NCI-H524 treated with DMSO at 0.1 percent for 48 hours (cell line): ENCODE measurements at places on chromosomes 1 and 21.

- DNase-seq: peak; percentile 52
Observed at GRCh38 chr1:150066838-150067183, 765 bp upstream of the VPS45 start.

DNA sequence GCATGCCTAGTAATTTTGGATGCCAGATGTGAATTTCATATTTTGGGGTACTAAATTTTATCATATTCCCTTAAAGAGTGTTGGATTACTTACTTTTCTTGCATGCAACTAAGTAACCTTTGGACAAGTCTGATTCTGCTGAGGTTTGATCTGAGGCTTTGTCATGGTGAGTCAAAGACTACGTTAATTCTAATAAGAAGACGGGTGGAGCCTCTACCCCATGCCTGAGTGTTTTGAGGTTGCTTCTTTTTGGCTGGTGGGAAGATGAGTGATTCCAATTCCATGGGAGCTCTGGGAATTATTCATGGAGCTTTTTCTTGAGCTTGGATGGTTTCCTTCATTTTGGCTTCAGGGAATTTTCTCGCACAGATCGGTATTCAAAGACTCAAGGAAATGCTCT, 11.6 kb upstream of the PCP4 start:
- no peak for DNase-seq

GRCh38 chr1:27884006-27884954, 11.9 kb downstream of the THEMIS2 start:
- peak; percentile 10 for DNase-seq

DNA sequence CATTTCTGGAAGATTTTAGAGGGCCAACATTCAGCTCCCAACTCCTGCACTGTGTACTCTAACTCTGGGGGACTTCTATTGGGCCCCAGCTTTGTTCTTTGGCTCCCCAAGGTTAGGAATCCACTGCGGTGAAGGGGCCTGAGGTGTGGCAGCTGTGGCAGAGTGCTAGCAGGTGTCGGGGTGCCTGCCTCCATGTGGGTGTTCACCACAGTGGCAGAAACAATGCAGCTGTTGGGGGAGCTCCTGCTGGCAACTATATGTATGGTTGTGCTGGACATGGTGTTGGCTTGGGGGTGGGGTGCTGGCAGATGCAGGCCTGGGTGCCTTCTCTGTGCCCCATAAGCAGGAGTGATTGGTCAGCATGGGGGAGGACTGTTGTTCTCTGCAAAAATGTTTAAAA, 95.5 kb downstream of the ST6GALNAC3 start:
- no peak for DNase-seq

DNA sequence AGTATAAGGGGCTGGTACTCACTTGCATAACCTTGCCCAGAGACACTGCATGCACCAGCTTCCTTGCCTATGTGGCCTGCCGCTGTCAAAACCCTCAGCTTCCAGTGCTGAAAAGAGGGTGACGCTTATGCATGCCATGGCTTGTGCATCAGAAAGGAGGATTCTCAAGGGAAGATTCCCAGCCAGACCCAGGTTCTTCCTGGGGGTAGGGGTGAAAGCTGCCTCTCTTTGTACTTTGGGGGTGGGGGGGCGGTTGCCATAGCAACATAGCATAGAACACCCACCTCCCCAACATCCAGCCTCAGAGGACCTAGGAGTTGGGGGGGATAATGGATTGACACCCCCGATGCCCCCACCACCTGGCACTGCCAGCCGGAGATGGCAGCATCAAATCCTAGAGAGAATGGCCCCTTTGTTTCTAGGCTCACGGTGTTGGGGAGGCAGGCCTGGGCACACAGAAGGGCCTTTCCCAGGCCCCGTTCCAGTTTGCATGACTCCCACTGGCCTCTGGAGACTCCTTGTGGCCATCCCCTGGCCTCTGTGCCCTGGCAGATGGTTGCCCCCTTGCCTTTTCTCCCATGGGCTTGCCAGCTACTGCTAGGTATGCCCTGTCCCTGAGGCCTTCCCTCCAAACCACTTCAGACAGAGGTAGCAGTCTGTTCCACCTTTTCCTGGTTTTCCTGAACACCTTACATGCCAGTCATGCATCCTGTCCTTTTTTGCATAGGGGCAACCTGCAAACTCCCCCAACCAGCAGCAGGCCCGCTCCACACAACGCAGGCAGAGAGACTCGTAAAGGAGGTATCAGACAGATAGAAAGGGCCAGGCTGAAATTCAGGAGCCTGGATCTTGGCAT, 44.6 kb downstream of the RHBG start:
- DNase-seq: no peak

DNA sequence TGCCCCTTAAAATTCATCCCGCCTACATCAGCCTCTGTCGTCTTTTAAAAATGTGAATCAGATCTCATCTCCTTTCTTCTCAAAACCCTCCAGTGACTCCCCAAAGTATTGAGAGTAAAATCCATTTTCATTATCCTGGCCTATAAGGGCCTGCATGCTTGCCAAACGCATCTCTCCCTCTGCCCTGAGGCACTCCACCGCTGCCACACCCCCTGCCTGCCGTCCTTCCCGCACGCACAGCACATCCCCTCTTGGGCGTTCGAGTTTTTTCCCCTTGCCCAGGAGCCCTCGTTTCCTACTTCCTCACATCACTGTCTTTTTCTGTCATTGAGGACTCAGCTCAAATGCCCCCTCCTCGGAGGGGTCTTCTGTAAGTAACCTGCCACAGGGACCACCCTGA, 53.3 kb upstream of the MTR start:
- DNase-seq: no peak

GRCh38 chr1:156704930-156705320, 458 bp downstream of the CRABP2 start:
- DNase-seq: no peak

DNA sequence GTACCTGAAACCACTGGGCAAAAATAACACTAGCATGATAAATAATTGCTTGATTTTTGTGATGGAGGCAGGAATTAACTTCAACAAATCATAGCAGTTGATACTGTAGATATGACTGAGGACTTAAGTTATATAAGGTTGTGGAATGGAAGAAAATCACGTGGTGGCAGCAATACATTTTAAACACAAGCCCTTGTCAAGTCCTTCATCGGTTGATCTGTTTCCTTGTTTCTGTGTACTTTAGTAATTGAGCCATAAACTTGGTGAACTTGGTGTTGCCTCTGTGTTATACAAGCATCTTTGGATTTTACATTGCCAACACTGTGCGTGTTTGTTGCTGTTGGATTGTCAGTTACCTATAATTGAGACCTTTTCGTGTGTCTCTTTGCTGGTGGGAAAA, 114.4 kb downstream of the CAMTA1 start:
- DNase-seq: no peak

DNA sequence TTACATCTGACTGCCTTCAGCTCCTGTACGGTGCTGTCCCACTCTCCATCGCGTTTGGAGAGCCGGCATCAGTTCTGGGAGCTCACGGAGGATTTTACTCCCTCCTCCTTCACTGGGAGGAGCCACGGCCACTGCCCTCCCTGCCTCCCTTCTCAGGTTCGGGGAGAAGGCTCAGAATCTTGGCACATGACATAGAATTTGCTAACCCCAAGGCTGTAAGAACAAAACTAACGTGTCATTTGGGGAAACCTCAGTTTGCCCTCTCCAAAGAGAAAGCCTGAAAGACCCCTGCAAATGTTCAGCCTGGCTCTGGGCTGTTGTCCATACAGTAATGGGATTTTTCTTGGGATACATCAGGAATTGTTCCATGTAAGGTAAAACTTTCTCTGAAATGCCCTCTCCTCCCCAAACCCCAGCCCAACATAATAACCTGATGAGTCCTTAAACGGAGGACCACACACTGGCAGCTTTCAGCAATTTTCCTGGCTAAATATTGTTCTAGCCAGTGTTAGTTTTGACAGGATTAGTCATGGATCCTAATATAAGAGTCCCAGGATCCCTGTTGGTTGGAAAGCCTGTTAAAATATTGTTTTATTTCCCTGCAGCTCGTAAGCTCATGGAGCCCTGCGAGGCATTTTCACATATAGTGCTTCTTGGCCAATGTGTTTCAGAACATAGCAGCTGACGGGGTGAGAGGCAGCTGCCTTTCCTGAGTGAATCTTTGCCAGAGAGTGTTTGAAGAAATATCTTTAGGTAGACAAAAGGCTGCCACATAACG, 98.8 kb downstream of the RHOU start:
- DNase-seq: no peak

DNA sequence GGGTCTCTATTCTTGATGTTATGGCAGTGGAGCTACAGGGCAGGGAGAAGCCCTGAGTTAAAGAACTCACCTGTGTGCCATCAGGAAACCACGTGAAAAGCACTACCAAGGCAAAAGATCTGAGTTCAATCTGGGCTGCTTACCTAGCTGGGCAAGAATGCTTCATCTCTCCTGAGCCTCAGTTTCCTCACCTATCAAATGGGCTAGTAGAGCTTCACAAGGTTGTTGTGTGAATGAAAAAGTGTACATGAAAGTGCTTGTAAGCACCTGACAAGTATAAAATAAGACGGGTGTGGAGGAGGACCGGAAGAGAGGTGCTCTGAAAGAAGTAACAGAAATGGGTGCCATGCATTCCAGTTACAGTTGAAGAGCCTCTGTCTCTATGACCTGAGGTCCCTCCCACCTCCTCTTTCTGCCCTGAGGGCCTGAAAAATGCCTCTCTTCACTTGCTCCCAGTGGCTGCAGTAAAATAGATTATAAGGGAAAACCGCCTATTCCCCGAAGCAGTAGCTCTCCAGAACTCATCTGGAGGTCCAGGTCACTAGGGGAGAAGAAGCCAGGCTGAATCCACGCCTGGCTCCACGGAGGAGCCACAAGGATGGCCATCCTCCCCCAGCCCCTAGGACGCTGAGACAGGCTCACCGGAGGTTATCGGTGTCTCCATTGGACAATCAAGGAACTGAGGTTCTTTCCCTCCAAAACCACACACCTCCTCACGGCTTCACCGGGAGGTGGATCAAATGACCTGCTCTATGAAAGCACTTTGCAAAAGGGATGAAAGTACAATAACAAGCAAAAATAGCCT, 1.4 kb downstream of the GPR161 start:
- no peak for DNase-seq

DNA sequence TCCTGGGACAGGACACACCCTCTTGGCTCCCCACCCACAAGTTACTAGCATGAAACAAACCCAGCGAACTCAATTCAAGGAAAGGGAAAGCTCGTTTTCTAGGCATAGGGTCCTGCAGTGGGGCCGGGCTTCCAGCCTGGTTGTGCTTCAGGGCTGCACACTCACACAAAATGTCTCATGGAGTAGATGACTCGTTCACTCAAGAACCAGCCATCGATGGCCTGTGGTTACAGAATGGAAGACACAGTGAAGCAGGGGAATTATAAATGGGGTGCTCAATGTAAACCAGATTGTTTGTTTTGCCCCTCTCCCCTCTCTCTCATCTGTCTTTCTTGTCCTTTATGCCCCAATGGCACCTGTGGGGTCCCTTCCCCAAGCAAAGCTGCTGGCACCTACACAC, 56.0 kb upstream of the COX20 start:
- no peak for DNase-seq

GRCh38 chr1:34199927-34200326, 23.2 kb downstream of the C1orf94 start:
- no peak for DNase-seq

GRCh38 chr1:199335496-199335895, 692.0 kb upstream of the NR5A2 start:
- DNase-seq: no peak

GRCh38 chr1:39196244-39197215, 8.0 kb upstream of the MACF1 start:
- DNase-seq: no peak

GRCh38 chr1:245041058-245041698, 113.6 kb upstream of the KIF26B start:
- no peak for DNase-seq

- no peak for DNase-seq
Observed at GRCh38 chr1:109927911-109928321, 17.3 kb downstream of the CSF1 start.

GRCh38 chr21:33149181-33149580, 79.2 kb downstream of the OLIG1 start:
- peak; percentile 99 for DNase-seq

GRCh38 chr1:167106119-167106461, 12.2 kb downstream of the STYXL2 start:
- no peak for DNase-seq

- DNase-seq: peak; percentile 3
Observed at GRCh38 chr1:162649583-162649982, 17.3 kb downstream of the DDR2 start.

- DNase-seq: no peak
Observed at GRCh38 chr1:85544689-85545215, 35.8 kb upstream of the CCN1 start.

- DNase-seq: no peak
Observed at GRCh38 chr1:198741744-198742143, 102.9 kb downstream of the PTPRC start.

GRCh38 chr1:53257454-53258081, 19.2 kb upstream of the MAGOH start:
- DNase-seq: no peak

- DNase-seq: no peak
Observed at GRCh38 chr1:57411262-57411661, 12.6 kb downstream of the DAB1 start.

- no peak for DNase-seq
Observed at GRCh38 chr1:90174246-90174645, 179.3 kb downstream of the ZNF326 start.

GRCh38 chr1:21262293-21263051, 27.8 kb downstream of the ECE1 start:
- no peak for DNase-seq

DNA sequence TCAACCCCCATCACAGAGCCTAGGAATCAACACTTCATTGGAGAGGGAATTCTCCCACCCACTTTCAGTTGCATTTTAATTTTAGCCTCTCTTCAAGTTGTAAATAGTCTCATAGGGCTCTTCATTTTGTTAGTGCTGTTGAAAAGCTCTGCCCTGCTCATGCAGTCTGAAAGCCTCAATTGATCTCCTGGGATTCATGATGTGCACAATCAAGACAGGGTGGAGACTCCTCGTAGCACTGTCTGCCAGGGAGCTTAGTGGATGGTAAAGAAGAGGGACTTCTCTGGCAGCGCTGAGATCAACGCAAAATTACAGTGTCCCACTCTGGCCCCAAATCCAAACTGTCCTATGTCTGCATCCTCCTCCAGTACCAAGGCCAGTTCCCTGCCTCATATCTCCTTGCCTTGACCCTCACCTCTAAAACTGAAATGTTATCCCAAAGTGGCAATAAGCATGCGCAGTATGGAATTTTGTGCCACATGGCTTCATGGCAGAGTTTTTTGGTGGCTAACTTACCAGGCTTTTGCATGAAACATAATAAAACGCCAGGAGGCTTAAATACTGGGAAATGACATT, 282.2 kb downstream of the CACNA1E start:
- no peak for DNase-seq

DNA sequence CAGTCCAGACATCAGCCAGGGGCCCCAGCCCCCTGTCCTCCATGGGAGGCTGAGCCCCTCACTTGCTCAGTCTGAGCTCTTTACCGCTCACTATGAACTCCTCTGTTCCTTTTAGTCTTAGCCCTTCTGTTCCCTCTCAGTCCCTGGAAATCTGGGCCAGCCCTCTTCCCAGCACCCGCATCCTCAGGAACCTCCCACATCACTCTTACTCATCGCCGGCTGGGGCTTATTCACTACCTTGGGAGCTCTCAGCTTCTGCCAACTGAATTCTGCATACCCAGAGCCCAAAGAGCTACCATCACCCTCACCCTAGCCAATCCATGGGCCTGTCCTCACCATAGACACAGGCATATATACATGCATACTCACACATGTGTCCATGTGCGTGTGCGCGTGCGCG, 11.5 kb downstream of the KNCN start:
- no peak for DNase-seq
